Activated CD8-positive, alpha-beta memory T cell treated with anti-CD3 and anti-CD28 coated beads, Interleukin-2, amount 10 ng/mL, durations not matched to agents 7 days and 5 days (primary cell): ENCODE measurements at places on chromosomes 2 and 18. TPM values are rescaled to one million over a fixed set of nuclear protein-coding genes. Genes with fewer than 3 reads are reported as not detected.

The HOXD10 gene
- total RNA-seq, result not detected

The DSC2 gene
- not detected for total RNA-seq

- no peak for DNase-seq
These were observed 86.8 kb downstream of the MAIP1 start for GRCh38 chr2:200042102-200042735.

The HOXD4 gene
- not detected for total RNA-seq

- DNase-seq, result no peak
These were observed 119.2 kb downstream of the INHBB start for GRCh38 chr2:120465012-120465700.

DNA sequence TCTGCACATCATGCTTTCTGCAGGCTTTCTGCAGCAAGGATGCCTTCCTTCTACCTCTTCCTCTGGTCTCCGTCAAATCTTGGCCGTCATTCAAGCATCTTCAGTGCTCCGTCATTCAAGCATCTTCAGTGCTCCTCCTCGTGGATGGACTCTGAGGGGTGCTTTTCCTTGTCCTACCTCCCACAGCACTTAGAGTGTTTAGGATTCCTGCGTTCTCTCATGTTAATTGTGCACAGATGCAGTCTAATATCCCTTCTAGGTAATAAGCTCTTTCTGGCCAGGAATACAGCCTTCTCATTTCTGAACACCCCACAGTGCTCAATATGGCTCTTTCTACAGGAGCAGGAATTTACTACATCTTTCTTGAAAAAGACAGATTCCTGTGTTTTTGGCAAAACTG, 59.8 kb downstream of the ZNF236 start:
- no peak for DNase-seq
